Astrocyte of the hippocampus (primary cell): ENCODE measurements at places on chromosomes 3 and 15.
A peak's percentile ranks its signal among the peaks of the same experiment; 100 is the strongest.

- DNase-seq: no peak
Measured at GRCh38 chr3:4740397-4741105, 238.7 kb upstream of the BHLHE40 start.

- DNase-seq: no peak
Measured at GRCh38 chr15:92629276-92629974, 26.1 kb downstream of the FAM174B start.

GRCh38 chr3:102078854-102079808 is 229.8 kb downstream of the NFKBIZ start:
- no peak for DNase-seq

DNA sequence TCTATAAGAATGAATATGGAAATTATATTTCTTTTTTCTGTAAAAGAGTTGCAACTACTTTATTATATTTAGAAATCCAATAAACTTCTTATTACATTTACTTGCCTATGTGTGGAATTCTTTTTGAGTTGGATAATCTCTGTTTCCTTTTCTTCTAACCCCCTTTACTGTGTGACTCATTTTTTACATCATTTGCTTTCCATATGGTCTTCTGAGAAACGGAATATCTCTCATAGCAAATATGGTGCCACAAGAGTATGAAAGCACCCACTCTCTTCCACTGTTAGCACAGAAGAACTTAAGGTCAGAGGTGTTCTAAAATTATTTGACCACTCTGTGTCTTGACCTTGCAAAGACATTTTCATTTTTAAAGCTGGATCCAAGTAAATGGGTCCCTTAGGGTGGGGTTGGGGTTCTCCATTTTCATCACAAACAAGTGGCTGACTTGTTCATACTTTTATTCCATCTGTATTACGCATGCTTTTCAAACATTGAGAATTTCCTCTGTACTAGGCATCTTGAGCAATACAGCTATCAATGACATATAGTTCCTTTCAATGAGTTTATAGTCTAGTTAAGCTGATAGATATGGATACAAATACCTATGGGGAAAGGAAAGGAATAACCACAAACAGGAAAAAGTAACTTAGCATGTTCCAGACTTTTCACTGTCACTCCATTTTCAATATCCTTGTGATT is 281.1 kb upstream of the TPRG1 start:
- no peak for DNase-seq

GRCh38 chr3:174295306-174296092 is 563.6 kb upstream of the NAALADL2 start:
- DNase-seq: peak; percentile 29

GRCh38 chr3:79040701-79041100 is 727.1 kb downstream of the ROBO1 start:
- DNase-seq: peak; percentile 39

DNA sequence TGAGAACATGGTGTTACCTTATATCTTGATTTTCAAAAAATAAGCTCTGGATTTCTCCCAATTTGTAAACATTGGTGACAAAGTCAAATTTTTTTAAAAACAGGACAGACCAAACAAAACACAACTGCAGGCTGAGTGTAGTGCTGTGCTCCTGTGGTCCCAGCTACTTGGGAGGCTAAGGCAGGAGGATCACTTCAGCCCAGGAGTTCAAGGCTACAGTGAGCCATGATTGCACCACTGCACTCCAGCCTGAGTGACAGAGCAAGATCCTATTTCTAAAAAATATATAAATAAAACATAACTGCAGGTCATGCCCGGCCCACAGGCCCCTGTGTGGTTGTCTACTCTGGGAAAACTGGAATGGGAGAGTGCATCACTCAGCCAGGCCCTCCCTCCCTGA is 4.0 kb upstream of the ZXDC start:
- no peak for DNase-seq

GRCh38 chr15:73589766-73590165 is 43.4 kb downstream of the NPTN start:
- no peak for DNase-seq

GRCh38 chr3:22241110-22241509 is 490.1 kb upstream of the ZNF385D start:
- no peak for DNase-seq

GRCh38 chr15:62307551-62307950 is 142.5 kb upstream of the C2CD4B start:
- peak; percentile 44 for DNase-seq

DNA sequence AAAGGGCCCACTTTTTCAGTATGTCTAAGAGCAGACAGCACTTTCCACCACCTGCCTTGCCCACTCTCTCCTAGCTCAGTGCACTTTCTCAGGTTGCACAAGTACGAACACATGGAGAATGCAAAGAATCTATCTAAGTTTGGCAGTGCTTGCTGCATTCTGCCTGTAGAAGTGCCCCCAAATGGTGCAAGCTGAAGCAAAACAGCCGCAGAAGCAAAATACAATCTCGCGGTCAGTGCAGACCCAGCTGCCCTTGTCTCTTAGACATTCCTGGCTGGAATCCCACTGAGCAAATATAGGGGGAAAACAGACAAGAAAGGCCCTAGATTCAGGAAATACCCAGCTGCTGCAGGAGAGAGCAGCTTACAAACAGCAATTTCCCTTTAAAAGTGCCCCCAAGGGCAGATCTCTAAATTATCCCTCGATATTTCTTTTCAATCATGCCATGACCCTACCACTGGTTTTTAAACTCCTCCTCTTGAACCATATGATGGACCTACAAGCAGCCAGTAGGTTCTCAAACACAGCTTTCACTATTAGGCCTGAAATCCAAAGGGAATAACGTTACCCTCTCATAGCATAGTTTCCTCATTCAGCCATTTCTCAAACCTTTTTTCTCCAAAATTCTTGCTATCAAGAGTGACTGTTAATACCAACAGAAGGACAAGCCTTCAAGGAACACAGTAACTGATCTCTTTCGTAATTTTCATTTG is 67.0 kb downstream of the TNIK start:
- peak; percentile 84 for DNase-seq

DNA sequence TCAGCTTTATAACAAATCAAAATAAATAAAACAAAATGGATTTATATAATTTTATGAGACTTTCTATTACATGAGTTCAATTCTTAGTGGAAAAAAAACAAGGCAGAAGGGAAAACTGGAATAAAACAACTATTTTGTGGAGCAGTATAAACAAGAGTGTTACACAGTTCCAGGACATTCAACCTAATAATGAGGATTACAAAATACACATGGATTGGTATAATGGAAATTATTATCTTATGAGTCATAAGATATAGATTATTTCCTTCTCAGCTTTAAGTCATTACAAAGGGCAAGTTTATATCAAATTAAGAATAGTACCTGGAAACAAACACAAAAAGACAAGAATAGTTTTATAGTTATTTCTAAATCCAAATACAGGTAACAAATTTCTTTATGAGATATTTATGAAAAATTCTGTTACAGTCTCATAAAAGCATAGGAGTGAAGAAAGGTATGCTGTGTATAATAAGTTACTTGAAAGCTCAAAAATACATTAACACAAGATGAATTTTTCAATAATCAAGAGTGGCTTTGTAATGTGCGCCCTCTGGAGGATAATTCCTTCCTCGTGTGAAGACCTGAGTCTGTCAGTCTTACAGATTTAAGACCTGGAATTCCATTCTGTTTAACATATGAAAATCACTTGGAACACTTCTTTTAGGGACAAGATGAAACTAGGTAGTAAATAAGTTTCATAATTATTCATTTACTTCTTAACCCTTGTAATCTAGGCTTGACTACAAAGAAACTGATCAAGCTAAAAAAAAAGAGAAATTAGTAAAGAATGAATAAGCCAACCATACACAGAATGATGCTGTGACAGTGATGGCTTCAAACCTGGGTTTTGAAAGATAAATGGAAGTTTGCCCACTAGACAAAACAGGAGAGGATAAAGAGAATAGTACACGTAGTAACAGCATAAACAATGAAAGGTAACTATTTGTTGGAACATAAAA is 9.5 kb downstream of the COPS2 start:
- peak; percentile 75 for DNase-seq

- no peak for DNase-seq
Measured at GRCh38 chr3:217099-217813, 20.7 kb downstream of the CHL1 start.

DNA sequence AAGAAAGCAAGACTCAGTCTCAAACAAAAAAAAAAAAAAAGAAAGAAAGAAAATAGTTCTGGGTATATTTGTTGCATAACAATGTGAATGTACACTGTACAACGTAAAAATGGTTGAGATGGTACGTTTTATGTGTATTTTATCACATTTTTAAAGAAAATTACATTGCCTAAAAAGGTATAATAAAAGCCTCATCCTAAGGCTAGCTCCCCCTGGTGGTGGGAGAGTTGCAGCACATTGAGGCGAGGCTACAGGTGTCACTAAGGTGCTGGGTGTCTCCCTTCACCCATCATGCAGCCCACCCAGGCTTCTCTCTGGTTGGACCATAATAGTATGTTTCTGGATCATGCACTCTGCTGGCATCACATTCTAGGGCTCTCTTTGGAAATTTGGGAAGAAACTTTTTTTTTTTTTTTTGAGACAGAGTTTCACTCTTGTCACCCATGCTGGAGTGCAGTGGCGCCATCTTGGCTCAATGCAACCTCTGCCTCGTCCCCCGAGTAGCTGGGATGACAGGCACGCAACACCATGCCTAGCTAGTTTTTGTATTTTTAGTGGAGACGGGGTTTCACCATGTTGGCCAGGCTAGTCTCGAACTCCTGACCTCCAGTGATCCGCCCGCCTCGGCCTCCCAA is 12.4 kb upstream of the RAB11A start:
- peak; percentile 66 for DNase-seq

DNA sequence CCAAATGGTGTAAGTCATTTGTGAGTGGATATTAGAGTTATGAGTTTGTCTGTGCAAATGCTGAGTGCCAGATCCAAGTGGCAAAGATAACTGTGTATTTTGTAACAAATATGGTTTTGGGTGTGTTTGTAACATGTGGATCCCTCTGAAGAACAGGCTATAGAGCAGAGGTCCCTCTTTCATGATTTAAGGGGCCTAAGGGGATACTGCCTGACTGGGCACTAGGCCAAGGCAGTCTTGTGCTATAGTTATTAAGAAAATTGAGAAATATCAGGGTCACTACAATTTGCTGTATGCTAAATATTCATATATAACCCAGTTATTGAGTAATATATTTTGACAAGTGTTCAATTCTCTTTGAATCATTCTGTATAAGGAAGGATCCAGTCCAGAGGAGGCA is 555.6 kb upstream of the RGMA start:
- DNase-seq: no peak

GRCh38 chr3:152209776-152210175 is 59.0 kb upstream of the MBNL1 start:
- no peak for DNase-seq

- DNase-seq: no peak
Measured at GRCh38 chr15:55247766-55248427, 41.7 kb downstream of the RAB27A start.

DNA sequence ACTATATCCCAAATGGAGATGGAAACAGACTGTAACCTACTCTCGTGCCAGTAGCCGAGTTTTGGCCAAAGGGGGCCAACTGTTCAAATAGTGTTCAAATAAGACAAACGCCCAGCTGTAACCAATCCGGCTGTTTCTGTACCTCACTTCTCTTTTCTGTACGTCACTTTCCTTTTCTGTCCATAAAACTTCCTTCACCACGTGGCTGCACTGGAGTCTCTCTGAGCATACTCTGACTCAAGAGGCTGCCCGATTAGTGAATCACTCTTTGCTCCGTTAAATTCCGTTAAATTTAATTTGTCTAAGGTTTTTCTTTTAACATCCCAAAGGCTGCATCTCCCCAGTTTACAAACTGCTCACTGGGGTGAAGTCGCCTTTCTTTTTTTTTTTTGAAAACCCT is 219.2 kb upstream of the P2RY1 start:
- no peak for DNase-seq

DNA sequence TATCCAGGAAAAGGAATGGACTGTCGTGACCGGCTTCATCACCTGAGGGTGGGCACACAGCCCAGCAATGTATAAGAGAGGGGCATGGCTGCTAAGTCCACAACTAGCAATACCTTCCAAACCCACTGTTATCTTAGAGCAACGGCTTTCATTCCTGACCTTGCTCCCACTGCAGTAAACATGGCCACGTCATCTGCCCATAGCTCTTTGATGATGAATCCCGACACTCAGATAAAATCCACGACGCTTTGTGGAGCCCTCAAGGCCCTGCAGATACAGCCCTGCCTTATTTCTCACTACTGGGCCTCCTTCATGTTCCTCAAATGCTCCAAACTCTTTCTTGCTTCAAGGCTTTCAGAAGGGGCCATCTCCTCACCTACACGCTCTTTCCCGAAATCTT is 114.0 kb downstream of the ADAMTS17 start:
- DNase-seq: no peak

- no peak for DNase-seq
Measured at GRCh38 chr15:88022716-88023115, 233.8 kb downstream of the NTRK3 start.

GRCh38 chr3:151303751-151304150 is 12.9 kb downstream of the GPR87 start:
- DNase-seq: no peak

- DNase-seq: peak; percentile 7
Measured at GRCh38 chr3:106025151-106025722, 156.4 kb upstream of the CBLB start.

DNA sequence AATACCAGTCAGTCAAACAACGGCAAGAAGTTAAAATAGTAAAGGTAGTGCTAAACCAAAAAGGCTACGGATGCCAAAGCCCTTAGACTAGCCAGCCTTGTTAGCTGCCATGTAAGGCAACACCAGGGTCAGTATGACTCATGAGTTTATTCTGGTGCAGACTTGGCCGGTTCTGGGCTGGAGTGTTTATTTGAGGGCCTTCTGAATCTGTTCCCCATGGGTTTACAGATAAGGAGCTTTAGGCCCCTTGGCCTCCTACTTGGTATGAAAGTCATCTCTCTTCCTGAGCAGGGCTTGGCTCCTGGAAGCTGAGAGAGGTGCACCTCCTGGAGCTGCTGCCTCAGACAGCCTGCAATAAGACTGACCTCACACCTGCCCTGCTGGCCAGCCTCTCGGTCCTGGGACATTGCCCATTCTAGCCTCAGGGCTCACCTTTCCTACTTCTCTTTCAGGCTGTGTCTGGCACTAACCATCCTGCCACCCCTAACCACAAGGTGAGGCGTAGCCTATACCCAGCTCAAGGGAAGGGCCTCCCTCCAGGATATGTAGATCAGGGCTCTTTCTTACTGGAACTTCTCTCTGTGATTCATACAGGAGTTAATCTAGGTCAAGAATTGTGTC is 10.4 kb upstream of the RTP1 start:
- DNase-seq: peak; percentile 91

- DNase-seq: no peak
Measured at GRCh38 chr3:43512754-43513404, 108.9 kb downstream of the ANO10 start.

- DNase-seq: no peak
Measured at GRCh38 chr3:138157743-138158142, 17.0 kb downstream of the DBR1 start.
